ENCODE measurements at places on chromosomes 11 and 22.

GRCh38 chr11:111878385-111878848, 548 bp downstream of the FDXACB1 start:
- DNase-seq = no peak

GRCh38 chr11:47376525-47377371, 1.6 kb downstream of the SPI1 start:
- DNase-seq = no peak

DNA sequence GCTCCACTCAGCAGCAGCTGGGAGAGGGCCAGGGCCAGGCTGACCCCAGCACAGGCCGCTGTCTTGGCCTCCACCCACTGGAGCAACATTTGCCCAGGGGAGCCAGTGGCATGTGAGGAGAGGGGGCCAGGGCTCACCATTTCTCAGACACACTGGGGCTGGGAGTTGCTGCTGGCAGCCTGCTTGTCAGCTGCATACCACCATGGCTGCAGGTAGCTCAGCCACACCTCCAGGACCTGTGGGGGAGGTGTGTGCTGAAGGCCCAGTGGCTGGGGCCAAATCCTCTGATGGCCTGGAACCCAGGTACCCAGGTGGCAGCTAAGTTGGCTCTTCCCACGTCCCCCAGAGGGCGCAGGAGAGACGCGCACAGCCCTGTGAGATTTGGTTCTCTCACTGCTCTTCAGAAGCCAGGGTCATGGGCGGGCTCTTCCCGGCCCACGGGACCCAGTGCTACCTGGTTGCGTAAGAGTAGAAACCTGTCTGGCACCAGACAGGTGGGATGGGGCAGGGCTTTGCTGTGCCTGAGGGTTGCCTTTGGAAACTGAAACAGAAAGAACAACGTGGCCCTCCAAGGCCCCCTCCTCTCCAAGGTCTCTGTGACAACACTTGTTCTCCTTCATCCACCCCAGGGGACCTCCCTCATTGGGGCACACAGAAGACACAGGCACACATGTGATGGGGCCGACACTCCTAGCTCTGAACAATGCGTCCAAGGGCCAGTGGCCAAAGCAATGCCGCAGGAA, 98.8 kb downstream of the MED15 start:
- no peak for DNase-seq

GRCh38 chr11:92387859-92388258, 163.2 kb downstream of the FAT3 start:
- no peak for DNase-seq

GRCh38 chr22:28105413-28105812, 186.4 kb upstream of the PITPNB start:
- no peak for DNase-seq

- no peak for DNase-seq
Measured at GRCh38 chr11:34644669-34645406, 23.9 kb downstream of the EHF start.

DNA sequence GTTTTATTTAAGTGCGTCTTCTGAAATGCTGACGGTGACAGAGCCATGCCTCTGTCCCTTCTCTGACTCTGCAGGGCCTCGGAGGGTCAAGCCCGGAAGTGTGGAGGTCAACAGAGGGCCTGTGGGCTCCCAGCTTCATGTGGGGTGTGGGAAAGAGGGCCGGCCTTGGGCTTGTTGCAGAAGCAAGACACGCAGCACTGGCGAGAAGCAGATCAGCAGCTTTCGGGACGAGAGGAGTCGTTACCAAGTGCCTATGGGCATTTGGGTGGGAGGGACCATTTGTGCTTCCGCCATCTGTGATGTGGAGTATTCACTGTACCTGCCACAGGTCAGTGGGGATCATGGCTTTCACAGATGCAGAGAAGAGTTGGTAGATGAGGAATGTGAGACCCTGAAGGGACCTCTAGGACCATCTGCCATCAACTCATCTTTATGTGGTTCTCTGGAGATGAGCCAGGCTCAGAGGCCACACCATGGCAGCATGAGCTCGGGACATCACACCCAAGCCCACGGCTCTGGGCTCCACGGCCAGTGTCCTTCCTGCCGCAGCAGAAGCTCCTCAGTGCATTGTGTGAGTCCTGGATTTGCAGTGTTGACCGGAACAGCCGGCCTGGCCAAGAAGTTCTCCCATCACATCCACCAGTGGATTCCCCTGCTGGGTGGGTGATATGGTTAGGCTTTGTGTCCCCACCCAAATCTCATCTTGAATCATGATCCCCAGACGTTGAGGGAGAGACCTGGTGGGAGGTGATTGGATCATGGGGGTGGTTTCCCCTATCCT, 590.7 kb downstream of the TBC1D22A start:
- peak; percentile 49 for DNase-seq

DNA sequence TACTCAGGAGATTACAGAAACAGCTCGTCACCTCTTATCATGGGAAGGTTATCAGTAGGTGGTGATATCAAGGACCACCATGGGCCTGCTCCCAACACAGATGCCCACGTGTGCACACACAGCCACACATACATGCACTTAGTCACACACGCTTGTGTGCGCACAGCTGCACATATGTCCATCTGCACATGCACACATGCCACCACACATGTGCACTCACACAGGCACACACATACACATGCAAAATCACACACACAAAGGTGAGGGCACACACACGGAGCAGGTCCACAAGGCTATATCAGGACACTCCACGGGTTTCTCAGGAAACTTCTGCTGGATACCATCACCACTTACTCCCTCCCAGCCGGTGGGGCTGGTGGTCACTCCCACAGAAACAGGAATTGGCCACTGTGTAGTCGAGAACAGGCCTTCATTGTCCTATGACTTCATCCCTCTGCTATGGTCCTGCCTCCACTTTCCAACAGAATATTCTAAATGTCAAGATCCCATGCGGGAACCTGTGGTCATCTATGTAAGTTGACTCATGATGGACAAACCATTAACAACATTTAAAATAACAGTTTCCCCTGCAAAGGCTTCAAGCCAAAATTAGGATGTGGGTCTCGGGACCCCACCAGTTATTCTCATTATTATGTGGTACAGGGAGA, 2.2 kb downstream of the C11orf24 start:
- no peak for DNase-seq

DNA sequence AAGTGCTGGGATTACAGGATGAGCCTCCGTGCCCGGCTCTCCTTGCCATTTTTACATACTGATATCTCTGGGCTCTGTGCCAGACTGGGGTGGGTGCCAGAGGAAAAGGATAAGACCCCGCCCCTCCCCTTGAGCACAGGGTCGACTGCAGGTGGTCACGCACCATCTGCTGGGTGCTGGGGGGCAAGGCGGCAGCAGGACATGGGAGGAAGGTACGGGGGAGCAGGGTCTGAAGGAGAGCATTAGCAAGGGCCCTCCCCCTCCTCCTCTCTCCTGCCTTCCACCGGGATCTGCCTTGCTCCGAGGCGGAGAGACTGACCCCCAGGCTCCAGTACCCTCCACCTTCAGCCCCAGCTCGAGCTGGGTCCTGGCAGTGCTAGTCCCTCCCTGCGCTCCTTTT, 9.7 kb upstream of the PGA3 start:
- no peak for DNase-seq

DNA sequence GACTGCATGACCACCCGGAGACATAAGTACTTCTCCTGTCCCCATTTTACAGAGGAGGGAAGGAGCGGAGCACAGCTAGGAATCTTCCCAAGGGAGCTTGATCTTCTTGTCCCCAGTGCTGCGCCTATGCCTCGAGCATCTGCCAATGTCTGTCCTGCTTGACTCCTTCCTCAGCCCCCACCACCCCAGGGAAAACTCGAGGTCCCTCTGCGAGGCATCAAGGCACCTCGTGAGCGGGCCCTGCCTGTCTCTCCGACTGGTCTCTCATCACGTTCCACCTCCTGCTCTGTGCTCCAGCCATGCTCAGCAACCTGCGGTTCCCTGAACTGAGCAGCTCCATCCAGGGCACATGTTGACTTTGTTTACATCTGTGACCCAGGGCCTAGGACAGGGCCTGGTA, 2.5 kb downstream of the NCF4 start:
- no peak for DNase-seq

GRCh38 chr22:50298266-50298637, 9.2 kb downstream of the PLXNB2 start:
- no peak for DNase-seq
